ENCODE measurements at places on chromosomes 4 and X.

GRCh38 chrX:32045149-32045548 lies 973.3 kb upstream of the FTHL17 start:
- no peak for DNase-seq

DNA sequence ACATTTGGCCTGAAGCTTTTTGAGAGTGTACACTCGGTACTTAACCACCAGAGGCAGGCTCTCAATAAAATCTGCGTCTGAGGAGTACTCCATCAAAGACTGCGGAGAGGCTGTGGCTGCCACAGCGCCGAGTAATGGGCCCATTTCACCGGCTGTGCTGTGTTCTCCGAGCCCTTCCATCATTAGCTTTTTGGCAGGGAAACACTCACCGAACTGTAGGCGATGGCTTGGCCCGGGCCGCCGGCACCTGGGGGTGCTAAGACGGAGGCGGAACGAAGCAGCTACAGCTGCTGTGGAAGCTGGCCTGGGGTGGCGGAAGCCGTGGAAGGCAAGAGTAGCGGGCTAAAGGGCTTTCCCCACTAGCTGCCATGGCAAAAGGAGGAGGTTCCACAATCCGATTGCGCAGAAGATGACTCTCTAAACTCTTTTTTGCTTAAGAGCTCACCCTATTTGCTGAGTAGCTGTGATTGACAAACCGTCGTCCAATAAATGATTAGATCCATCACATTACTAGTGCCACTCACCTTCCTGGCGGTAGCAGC lies 48.5 kb upstream of the PABPC1L2A start:
- DNase-seq = no peak

- DNase-seq = no peak
Measured at GRCh38 chr4:15568821-15569220, 86.3 kb downstream of the FBXL5 start.

DNA sequence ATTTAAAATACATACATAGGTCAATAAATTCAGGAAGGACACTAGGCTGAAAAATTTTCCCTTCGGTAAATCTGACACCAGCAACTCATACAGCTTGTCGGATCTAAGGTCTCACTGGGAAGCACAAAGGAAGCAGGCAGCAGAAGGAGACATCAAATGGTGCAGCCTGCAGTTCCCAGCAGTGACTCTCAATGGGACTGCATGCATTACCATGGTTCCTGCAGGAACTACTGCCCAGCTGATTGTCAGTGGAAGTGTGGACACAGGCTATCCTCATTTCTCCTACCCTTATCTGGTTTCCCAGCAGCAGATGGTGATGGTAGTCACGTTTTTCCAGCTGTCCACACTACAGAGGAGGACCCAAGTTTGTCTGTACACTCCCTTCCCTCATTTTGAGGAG lies 113.3 kb downstream of the PPP1R2C start:
- no peak for DNase-seq

- DNase-seq = no peak
Measured at GRCh38 chr4:37650481-37650880, 35.7 kb downstream of the RELL1 start.

DNA sequence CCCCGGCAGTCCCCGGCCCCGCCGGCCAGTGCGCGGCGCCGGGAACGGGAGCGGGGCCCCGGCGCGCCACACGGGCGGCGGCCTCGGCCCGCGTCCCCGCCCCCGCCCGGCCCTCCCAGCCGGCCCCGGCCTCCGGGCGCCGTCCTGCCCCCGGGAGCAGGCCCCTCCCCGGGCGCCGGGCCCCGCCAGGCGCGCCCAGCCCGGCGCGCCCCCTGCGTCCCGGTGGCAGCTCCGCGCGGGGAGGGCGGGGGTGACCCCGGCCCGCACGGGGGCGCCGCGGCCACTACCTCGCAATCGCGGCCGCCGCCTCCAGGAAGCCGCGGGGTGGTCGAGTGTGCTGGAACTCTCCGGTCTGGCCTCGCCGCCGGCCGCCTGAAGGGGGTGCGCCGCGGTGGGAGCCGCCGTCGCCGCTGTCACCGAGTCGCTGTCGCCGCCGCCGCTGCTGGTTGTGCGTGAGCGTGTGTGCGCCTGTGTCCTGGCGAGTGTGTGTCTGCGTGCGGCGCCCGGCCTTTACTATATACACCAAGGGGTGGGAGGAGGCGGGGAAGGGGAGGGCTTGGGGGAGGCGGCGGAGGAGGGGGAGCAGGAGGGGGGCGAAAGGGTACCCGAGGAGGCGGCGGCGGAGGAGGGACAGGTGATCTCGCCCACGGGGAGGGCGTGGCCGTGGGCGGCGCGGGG lies at the start of gene RAI2:
Gene RAI2 (minus strand): TSS at position 488 of the 678 bp plus-strand sequence. CDS start 59,288 bp downstream, outside the sequence.
- no peak for DNase-seq

DNA sequence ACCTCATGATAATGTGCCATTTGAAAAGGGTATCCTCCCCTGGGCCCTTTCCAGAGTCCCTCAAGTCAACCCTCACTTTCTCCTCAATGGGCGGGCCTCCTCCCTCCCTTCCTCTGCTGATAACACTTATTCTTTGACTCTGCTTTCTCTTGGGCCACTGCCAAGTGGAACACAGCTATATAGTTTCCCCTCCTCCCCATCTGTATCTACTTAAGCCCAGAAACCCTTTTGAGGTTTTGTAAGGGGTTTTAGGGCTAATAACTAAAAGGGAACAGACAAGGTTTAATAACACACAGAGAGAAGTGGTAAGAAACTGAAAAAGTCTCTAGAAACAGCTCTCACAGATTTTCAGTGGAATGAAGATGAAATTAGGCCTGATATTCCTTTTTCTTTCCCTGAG lies 116.7 kb downstream of the GPC3 start:
- no peak for DNase-seq

- no peak for DNase-seq
Measured at GRCh38 chrX:118560489-118560888, 64.9 kb downstream of the DOCK11 start.

- DNase-seq = no peak
Measured at GRCh38 chr4:140837736-140838135, 81.6 kb upstream of the TBC1D9 start.

GRCh38 chr4:161577579-161578301 lies 586.1 kb downstream of the FSTL5 start:
- DNase-seq = peak; percentile 62

GRCh38 chr4:171601091-171601490 lies 212.1 kb upstream of the GALNTL6 start:
- DNase-seq = no peak

DNA sequence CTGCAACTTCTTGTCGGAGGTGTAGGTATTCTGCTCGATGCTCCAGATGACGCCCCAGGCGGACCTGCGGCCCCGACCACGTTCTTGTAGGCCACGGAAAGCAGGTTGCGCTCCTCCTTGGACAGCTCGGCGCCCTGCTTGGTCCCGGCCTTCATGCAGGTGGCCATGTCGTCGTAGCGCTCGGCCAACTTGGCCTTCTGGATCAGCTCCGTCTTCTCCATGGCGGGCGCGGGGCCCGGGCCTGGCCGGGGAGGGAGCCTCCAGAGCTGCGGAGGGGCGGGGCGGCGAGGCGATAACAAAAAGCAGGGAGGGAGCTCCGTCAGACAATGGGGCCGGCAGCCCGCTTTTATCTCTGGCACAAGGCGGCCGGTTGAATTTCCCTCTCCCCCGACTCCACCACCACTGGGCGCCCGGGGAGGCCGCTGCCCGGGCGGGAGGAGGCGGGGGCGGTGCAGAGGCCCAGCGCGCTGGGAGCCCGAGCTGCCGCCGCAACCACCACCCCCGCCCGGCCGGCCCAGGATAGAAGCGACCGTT lies 28.3 kb upstream of the DRP2 start:
- no peak for DNase-seq

DNA sequence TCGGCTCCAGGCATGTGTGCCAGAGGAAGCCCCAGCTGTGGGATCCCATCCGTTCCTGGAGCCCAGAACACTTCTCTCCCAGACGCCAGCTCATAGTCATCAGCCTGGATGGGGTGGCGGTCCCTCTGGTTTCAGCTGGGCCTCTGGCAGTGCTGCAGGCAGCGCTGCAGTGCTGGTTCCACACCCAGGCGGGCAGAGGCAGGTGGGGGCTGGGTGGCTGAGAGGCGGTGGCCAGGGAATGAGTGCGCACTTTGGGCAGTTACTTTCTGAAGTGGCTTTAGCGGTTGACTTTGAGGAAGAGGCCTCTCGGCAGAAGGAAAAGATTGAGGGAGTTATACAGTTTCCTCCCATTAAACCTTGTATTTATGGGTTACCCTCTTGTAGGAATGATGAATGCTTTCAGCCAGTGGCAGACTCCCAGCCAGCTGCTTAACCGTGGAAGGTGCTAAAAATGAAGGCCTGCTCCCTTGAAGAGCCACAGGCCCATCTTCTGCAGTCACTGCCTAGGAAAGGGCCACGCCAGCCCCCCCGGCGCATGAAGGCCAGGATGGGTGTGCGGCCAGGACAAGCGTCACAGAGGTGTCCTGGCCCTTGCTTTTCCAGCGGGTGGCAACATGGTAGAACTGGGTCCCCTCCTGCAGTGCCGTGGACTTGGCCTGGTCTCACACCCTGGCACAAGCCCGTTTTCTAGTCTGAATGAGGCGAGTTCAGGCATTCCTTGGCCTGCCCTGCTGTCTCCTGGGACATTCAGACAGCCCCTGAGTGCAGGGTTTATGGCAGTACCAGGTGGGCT lies 9.9 kb downstream of the TADA2B start:
- no peak for DNase-seq

DNA sequence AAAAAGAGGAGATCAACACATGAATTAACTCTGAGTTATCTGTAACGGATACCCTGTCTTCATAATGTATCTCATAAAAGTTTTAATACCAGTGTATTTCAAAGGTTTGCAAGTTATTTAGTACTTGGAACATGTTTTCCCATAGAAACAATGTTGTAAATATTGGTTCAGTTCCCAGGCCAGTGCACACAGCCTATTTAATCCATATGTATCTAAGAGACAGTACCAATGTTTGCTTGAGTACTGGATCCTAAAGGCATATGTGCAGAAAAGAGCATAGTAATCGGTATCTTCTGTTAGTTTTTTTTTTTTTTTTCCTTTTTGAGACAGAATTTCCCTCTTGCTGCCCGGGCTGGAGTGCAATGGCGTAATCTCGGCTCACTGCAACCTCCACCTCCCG lies 46.1 kb downstream of the SLIT2 start:
- DNase-seq = no peak

DNA sequence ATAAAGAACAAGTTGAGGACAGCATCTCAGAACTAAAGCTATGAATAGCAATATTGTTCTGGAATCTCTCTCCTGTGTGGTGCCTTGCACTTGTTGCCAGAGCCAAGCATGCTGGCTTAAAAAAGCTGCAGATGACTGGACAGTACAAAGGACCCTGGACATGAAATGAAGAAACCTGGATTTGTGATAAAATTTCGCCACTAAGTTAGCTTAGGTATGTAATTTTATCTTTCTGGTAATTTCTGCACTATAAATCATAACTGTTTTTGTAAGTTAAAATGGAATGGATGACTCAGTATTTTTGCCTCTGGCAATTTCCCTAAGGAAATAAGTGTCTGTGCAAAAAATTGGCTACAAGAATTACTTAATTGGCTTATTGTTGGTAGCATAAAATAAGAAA lies 317.2 kb downstream of the CAMK2D start:
- no peak for DNase-seq

DNA sequence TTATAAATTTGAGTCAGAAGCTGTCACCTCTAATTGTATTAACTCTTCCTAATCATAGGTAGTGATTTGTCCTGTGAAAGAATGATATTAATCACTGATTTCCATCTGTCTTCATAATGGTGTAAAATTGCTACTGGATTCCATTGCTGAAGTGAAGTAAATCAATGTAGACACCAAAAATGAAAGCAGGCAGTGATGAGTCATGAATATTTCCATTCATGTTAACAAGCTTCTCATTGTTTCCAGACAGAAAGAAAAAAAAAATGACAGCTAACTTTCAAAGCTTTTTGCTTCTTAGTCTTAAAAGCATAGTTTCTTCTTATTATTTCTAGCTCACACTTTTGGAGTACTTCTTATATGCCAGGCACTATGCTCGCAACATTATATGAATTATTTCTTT lies 21.5 kb downstream of the FAM114A1 start:
- peak; percentile 81 for DNase-seq

DNA sequence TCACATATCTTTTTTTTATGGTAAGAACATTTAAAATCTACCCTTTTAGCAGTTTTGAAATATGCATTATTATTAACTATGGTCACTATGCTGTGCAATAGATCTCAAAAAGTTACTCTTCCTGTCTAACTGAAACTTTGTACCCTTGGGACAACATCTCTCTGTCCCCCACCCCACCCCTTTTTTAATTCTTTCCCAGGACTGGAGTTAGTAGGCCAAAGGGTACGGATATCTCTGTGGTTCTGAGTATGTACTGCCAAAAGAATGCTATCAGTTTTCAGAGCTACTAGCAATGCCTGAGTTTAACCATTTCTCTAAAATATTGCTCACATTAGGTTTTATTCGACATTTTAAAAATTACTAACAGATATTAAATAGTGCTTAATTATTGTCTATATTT lies 4.7 kb upstream of the FAM241A start:
- no peak for DNase-seq

- no peak for DNase-seq
Measured at GRCh38 chr4:68176500-68176899, 46.8 kb upstream of the TMPRSS11F start.

GRCh38 chrX:155744534-155744933 lies 131.8 kb upstream of the TMLHE start:
- no peak for DNase-seq

- DNase-seq = no peak
Measured at GRCh38 chrX:21699136-21699535, 41.0 kb upstream of the KLHL34 start.

DNA sequence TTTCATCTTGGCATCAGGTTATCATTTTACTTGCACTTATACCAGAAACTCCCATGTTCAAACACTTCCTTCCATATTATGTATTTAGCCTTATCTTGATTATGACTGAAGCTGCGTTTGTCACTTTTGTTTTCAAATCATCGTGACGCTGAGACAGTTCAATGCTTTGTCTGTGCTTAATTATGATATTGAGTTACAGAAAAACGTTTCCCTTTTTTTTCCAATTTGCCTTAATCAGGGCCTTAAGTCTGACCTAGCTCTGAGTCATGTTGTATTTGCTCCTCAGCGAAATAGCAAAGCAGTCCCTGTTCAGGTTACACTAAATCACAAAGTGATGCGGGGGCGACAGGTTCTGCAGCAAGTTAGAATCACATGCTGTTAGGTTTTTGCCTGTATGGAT lies 254.7 kb downstream of the AFF2 start:
- DNase-seq = no peak

DNA sequence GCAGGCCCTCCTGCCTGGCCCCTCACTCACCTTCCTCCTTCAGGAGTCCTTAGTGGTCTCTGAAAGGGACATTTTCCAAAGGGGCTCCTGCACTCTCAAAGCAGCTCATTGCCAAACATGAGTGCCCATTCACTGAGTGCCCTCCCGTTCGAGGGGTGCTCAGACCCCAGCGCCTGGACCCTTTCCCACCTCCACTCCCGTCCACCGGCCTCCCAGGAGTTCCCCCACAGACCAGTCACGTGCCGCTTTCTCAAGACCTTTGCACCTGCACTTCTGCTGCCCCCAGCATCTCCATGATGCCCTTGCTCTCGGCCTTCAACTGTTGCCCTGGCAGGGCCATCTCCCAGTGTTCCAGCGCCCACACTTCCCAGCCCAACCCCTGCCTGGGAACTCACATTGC lies 89.5 kb downstream of the ADRA2C start:
- DNase-seq = no peak

- no peak for DNase-seq
Measured at GRCh38 chr4:159767406-159767805, 664.5 kb downstream of the RAPGEF2 start.

GRCh38 chr4:140863197-140863596 lies 107.0 kb upstream of the TBC1D9 start:
- DNase-seq = no peak
